Amniotic epithelial cell (primary cell): ENCODE measurements at places on chromosomes 5 and 9.
A peak's percentile ranks its signal among the peaks of the same experiment; 100 is the strongest.

DNA sequence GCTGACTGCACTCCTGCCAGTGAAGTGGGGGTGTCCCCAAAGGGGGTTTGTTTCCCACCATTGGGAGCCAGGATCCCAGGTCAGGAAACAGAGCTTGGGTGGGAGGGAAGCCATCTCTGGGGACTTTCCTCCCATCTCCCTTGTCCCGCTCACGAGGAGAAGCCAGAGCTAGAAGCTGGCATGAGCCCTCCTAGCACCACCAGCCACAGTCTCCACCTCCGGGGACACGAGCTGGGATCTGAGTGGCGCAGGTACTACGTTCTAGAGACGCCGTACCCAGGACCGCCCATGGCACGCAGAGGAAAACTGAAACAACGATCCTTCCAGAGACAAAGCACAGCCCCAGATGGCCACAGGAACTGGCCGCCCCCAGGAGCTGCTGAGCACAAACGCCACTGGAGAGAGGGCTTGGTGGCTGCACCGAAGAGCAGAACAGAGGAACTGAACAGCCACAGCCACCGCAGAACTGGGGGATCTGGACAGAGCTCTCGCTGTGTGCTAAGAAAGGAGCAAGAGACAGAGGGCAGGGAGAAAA lies 29.8 kb downstream of the ADAMTS2 start:
- DNase-seq, result no peak

- DNase-seq, result peak; percentile 31
Measured at GRCh38 chr5:146079695-146080373, 25.5 kb downstream of the PLAC8L1 start.

- DNase-seq, result peak; percentile 24
Measured at GRCh38 chr5:77316871-77317661, 106.6 kb downstream of the PDE8B start.

GRCh38 chr5:77251921-77252320 lies 41.4 kb downstream of the PDE8B start:
- DNase-seq, result no peak

DNA sequence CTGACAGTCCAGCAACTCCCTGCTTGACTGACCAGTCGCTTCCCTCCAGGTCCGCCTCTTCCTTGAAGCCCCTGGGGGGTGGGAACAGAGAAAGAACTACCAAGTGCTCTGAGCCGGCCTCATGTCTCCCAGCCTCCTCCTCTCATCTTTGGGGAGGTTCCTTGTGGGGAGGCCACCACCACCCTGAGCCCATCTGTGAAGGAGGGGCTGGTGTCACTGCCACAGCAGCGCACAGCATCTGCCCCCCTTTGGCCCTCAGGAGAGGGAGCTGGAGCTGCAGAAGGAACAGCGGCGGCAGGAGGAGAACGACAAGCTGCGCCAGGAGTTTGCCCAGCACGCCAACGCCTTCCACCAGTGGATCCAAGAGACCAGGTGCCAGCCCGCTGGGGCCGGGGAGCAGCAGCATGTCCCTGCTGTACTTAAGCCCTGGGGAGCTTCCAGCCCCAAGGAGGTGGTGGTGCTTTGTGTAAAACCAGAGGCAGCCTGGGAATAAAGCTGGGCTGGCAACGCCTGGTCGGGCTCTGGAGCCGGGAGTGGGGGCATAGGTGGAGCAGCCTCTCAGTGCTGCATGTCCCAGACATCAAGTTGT lies 29.4 kb downstream of the DYNC2I2 start:
- DNase-seq, result no peak

GRCh38 chr9:124489222-124489621 lies 18.0 kb downstream of the NR5A1 start:
- peak; percentile 12 for DNase-seq

DNA sequence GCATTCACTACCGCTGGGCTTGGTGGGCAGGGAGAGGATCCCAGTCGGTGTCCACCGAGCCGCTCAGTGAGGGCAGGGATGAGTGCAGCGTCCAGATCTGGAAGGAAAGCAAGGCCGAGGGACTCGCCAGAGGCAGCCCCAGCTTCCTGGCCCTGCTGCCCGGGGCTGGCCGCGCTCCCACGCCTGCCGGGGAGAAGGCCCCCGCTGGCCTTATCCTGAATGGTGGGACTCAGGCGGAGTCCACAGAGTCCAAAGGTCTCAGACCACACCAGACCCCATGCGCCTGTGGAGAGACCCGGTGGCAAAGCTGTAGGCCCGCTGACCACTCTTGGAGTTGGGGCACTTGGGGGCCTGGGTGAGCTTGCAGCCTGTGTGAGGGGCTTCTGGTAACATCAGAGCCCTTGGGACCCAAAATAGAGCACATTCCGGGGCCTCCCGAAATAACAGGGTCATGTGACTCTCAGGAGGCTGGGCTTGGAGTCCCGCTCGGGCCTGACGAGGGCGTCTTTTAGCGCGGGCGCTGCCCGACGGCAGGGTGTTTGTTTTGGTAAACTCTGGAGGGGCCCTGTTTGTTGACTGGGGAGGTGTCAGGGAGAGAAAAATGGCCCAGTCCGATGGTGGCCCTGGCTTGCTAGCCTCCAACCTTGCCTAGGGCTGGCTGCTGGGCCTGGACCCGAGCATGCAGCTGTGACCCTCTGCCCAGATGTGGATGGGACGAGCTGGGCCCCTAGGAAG lies 2.8 kb downstream of the RXRA start:
- DNase-seq, result no peak

DNA sequence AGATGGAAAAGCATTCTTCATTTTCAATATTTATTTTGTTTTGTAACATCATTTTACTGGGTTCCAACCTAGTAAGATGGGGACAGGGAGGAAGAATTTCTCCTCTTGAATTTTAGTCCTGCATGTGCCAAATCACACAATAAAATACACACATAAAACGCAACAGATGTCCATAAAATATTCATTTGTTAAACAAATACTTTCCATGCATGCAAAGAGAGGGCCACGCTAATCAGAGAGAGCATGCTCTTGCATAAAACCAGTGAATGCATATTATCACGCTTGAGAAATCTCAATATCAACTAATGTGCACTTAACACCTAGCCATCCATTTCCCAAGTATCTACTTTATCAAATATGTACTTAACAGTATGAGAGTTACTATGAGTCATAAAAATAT lies 212.6 kb upstream of the TARS1 start:
- DNase-seq, result no peak

DNA sequence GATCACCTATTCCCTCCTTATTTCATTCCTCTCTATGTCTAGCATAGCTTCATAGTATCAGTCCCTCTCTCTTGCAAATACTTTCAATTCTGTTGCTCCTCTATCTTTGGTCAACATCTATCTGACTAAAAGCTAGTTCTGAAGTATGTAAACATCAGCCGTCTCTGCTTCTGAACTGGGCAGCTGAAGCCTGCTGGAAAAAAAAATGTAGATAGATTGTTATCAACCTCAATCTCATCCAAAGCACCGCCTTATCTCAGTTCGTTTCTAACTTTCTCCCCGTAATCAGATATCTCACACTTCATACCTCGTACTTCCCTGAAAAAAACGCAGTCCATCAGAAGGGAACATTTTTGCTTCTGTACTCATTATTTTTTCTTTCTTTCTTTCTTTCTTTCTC lies 4.5 kb upstream of the SEMA6A start:
- no peak for DNase-seq

DNA sequence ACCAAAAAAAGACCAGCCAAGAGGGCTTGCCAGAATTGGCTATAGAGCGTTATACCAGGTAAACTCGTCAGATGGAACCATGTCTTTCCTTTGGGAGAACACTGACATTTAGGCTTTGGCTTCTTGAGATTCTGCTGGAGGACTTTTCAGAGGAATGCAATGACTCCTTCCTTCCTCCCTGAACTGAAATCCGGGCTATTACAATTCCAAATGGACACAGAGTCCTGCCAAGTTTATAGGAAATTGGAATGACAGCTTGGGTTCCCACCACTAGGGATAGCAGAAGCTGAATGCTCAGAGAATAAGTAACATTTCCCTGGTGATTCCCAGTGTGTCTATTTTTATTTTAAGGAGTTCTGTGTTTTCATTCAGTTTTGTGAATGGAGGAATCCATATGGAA lies 143.0 kb downstream of the FGF1 start:
- DNase-seq, result no peak

GRCh38 chr5:141135718-141136266 lies 786 bp downstream of the PCDHB5 start:
- DNase-seq, result no peak

- DNase-seq, result peak; percentile 89
Measured at GRCh38 chr9:122180633-122181032, 20.9 kb downstream of the MORN5 start.

DNA sequence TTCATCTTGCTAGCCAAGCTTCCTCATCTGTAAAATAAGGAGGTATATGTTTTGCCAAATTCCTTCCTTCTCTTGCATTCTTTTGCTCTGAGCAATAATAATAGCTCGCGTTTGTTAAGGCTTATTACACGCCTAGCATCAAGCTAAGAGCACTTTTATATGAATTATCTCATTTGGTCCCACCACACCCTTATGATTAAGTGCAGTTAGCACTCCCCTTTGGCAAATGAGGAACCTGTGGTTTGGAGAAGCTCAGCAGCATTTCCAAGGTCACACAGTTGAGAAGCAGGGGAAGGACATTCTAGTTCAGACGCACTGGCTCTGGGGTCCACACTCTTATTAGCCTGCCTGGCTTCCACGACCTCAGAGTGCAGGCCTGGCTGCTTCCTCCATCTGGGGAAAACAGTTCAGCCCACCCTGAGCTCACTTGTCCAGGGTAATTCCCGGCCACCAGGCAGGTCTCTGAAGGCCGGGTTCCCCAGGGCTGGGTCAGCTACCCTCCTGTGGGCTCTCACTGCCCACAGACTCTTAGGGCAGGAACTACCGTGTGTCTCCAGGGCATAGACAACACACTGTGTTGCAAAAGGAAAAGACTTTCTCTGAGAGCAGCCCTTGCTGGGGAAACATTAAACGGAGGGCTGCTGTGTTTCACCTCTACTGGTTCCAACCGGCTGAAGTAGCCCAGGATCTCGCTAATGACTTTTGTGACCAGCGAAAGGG lies 9.9 kb upstream of the FBP1 start:
- peak; percentile 17 for DNase-seq

GRCh38 chr9:124030969-124031451 lies 19.4 kb downstream of the LHX2 start:
- peak; percentile 69 for DNase-seq

- DNase-seq, result no peak
Measured at GRCh38 chr9:2173861-2174260, 158.7 kb downstream of the SMARCA2 start.

GRCh38 chr5:159581502-159582249 lies 251.4 kb upstream of the IL12B start:
- peak; percentile 52 for DNase-seq

DNA sequence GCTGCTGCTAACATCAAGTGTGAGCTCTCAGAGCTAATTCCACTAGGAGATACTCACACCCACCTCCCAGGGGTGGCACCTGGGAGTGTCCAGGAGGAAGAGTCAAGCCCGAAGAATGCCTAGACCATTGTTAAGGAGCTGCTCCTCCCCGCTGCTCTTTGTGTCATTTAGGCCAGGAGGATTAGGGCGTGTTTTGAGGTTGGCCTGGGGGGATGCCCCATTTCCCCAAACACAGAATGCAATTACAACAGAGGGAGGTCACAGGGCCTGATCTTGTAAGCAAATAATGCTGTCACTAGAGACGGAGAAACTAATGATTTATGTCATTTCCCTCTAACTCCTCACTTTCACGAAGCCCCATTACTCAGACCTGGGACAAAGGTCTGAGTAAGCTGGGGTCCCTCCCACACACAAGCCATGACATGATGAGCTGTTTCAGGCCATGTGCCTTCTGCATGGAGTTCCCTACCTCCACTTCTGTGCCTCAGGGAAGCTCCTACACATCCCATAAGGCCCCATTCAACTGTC lies 312.5 kb downstream of the ACTL7B start:
- DNase-seq, result no peak

- DNase-seq, result peak; percentile 93
Measured at GRCh38 chr9:128215491-128216409, 12.6 kb downstream of the DNM1 start.

GRCh38 chr9:18822850-18823249 lies 210.2 kb downstream of the SAXO1 start:
- DNase-seq, result no peak

DNA sequence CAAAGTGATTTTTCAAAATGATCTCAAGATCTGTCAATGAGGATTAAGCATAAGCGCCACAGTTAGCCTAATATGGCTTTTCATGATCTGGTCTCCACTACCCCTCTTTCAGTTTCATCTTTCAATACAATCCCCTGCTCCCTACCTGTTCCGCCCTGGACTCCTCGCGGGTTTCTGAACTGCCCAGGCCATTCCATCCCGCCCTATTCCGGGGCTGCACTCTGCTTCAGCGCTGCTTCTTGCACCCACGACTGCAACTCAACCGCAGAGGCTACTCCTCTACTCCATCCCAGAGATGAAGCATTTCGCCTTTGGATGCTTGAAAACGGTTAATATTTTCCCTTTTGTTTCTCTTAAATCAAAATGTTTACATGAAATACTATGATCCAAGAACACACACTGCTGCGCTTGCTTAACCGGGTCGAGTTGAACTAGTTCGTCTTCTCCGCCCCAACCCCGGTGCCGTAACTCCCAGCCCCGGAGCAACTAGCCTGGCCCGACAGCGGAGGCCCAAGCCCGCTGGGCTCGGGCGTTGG lies 716 bp upstream of the OTULIN start:
- DNase-seq, result peak; percentile 28

GRCh38 chr9:88435336-88435735 lies 47.1 kb downstream of the SPIN1 start:
- peak; percentile 34 for DNase-seq

DNA sequence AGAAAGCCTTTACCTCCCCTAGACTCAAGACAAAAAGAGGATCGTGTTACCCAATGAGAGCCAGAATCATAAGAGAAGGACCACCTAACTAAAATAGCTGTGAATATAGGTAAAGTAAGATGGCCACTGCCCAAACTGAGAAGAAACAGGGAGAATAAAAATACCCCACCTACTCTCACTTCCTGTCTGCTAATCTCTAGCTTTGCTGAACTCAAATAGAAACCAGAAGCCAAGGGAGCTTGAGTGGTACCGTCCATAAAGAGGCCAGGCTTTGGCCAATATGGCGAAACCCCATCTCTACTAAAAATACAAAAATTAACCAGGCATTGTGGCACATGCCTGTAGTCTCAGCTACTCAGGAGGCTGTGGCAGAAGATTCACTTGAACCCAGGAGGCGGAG lies 123.0 kb upstream of the FST start:
- DNase-seq, result no peak

DNA sequence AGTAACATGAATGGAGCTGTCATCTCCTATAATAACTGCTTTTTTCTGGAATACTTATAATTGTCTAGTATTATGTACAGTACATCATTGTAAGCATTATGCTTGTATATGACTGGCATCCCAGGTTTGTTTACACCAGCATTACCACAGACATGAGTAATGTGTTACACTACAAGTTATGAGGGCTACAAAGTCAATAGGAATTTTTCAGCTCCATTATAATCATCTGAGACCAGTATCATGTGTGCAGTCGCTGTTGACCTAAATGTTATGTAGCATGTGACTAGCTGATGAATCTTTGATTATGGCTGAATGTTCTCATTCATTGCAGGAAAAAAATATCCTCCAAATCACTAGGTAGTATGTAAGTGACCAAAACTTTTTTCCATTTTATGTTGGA lies 2.2 kb downstream of the ZCCHC9 start:
- DNase-seq, result peak; percentile 90

- DNase-seq, result no peak
Measured at GRCh38 chr5:99674101-99674500, 745.3 kb upstream of the CHD1 start.

GRCh38 chr9:100058699-100059579 lies 39.9 kb downstream of the ERP44 start:
- DNase-seq, result no peak

- no peak for DNase-seq
Measured at GRCh38 chr9:38229104-38229500, 160.1 kb upstream of the SHB start.
